ENCODE measurements at places on chromosomes 5 and 9. TPM values are rescaled to one million over a fixed set of nuclear protein-coding genes. Genes with fewer than 3 reads are reported as not detected.

The ZFAND5 gene
- total RNA-seq = 44.2 TPM

The ADAMTS12 gene
- total RNA-seq = 8.1 TPM

The HTR1A gene
- not detected for total RNA-seq

The FOXD4 gene
- total RNA-seq = not detected

The PCDHB5 gene
- total RNA-seq = not detected

The PPIP5K2 gene
- 42.0 TPM for total RNA-seq

The ARL14EPL gene
- not detected for total RNA-seq

The DENND4C gene
- total RNA-seq = 26.6 TPM

The CLIC3 gene
- total RNA-seq = not detected

The IFNK gene
- not detected for total RNA-seq

The AGXT2 gene
- not detected for total RNA-seq

The SHISAL2B gene
- not detected for total RNA-seq

The SPINK9 gene
- not detected for total RNA-seq

The CCDC187 gene
- 0.02 TPM for total RNA-seq

The KLHL3 gene
- 0.82 TPM for total RNA-seq

The CDX1 gene
- not detected for total RNA-seq

The PDLIM4 gene
- 130 TPM for total RNA-seq

The KCNMB1 gene
- total RNA-seq = 0.43 TPM

The TTC16 gene
- not detected for total RNA-seq

The OR2V2 gene
- not detected for total RNA-seq

The STPG3 gene
- not detected for total RNA-seq

The FGF1 gene
- 0.57 TPM for total RNA-seq

The FOXD4L4 gene
- not detected for total RNA-seq

The FAM221B gene
- not detected for total RNA-seq

The SMIM33 gene
- not detected for total RNA-seq

The ADGRV1 gene
- not detected for total RNA-seq

The FIBCD1 gene
- not detected for total RNA-seq

The GFM2 gene
- total RNA-seq = 38.8 TPM

The FOXD4L6 gene
- total RNA-seq = not detected

The C5orf52 gene
- total RNA-seq = not detected
